Fibroblast of skin of right quadriceps (primary cell): ENCODE measurements at places on chromosomes 2 and 18.

GRCh38 chr18:48892146-48892855 lies 58.5 kb downstream of the SMAD7 start:
- no peak for DNase-seq

DNA sequence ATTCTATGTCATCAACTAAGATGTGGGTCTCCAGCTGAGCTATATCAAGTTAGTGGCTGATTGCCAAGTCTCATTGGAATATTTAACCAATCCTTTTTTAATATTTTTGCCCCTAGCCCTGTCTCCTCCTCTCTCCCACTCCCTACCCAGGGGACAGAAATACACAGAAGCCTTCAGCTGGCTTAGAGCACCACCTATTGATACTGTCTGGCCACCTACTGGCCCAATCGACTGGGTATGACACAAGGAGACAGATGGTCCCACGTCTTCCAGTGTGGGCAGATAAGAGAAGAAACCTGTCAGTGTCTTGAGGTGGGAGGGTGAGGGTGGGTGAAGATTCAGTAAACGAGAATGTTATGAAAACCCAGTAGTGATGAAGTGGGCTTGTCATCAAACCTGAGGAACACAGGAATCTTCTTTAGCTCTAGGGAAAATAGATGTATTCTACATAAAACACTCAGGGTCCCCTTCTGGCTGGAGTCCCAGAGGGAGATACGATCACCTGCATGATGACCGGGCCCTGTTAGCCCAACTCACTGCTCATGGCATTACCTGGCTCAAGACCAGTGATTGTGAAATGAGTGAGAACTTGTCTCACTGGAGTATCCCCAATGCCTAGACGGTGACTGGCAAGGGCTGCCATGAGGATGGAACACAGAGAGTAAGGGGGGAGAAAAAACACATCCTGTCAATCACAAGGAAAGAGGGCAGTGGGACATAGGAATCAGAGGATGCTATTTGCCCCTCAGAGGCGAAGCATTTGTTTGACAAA lies 26.7 kb downstream of the POLR1A start:
- DNase-seq, result peak; percentile 56

- DNase-seq, result no peak
These were observed 54.3 kb downstream of the THUMPD2 start for GRCh38 chr2:39724828-39725144.

DNA sequence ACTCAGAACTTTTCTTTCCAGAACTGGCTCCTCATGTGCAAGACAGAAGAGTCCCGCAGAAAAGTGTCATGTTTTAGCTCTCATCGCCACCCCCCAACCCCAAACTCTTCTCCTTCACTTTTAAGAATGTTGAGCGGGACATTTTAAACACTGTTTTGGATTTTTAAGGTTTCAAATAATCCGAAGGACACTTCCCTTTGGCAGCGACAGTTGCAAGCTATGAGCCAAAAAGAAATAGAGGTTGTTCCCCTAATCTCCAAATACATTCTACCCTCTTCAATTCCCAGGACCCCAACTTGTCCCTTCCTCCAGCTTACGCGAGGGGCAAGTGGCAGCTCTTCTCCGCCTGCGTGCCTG lies 678 bp upstream of the UBE2E3 start:
- no peak for DNase-seq

- no peak for DNase-seq
These were observed 57.0 kb downstream of the FAM168B start for GRCh38 chr2:131036269-131036668.

- no peak for DNase-seq
These were observed 116.0 kb downstream of the CDC42EP3 start for GRCh38 chr2:37555457-37555856.

- no peak for DNase-seq
These were observed 210.0 kb upstream of the ACVR2A start for GRCh38 chr2:147634826-147635225.

GRCh38 chr2:118980022-118980421 lies 38.0 kb downstream of the MARCO start:
- no peak for DNase-seq

DNA sequence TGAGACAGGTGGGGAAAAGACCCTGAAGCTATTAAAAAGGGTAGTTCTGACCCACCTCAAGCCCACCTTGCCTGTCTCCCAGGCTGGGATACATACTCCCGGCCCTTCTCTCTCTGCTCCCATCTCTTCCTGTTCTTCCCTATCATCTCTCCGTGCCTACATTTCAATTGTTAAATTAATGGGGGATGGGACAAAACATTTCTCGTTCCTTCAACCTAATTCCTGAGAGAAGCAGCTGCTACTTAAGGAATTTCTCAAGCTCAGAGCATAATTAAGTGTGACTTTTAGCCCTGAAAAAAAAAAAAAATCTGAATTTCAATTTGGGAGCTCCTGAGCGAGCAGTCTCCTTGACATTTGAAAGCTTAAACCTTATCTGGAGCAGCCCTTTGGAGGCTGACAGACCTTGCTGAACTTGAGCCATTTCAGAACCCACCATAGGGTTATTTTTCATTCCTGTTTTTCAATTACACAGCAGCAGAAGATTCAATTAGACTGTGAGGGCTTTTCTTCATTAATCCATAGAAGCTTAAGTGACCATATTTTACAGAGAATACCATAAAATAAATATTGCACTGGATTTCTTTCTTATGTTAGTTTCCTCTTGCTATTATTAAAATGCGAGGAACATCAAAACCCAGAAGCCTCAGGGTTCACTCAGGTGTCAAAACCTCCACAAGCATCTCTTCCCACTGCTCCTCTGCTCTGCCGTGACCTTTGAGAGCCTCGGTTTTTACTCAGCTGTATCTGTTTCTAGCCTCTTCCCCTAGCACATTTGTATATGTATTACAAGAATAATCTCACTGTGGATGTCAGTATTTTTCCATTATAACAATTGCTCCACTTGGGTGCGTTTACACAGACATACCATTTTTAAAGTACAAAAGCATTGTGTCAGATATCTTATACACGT lies 125.7 kb downstream of the B3GNT2 start:
- DNase-seq, result no peak

DNA sequence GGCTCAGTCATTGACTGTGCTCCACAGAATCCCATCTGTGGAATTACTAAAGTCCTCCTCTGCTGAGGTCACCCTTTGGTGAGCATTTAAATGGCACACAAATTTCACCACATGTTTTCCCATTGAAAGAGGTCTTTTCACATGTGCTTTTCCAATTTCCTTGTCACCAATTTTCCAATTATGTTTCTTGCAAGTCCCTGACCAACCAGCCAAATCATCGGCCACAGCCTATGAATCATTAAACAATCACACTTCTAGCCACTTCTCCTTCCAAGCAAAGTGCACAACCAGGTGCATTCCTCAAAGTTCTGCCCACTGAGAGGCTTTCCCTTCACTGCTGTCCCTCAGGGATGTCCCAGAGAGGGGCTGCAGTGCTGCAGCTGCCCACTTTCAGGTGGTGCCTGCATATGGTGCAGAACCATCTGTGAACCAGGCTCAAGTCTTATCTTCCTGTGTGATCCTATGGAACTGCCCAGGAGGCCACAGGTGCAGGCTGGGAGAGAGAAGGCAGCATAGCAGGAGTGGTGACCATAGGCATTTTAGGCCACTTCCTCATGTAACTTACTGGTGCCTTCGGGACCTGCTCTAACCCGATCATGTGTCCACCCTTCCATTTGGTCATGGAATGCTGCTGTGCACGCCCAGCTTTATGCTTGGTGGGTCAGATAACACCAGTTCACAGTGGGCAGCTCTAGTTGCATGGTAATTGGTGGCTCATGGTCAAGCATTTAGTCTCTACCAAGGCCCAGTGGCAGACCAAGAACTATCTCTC lies 153.0 kb downstream of the SEPTIN10 start:
- DNase-seq, result no peak

DNA sequence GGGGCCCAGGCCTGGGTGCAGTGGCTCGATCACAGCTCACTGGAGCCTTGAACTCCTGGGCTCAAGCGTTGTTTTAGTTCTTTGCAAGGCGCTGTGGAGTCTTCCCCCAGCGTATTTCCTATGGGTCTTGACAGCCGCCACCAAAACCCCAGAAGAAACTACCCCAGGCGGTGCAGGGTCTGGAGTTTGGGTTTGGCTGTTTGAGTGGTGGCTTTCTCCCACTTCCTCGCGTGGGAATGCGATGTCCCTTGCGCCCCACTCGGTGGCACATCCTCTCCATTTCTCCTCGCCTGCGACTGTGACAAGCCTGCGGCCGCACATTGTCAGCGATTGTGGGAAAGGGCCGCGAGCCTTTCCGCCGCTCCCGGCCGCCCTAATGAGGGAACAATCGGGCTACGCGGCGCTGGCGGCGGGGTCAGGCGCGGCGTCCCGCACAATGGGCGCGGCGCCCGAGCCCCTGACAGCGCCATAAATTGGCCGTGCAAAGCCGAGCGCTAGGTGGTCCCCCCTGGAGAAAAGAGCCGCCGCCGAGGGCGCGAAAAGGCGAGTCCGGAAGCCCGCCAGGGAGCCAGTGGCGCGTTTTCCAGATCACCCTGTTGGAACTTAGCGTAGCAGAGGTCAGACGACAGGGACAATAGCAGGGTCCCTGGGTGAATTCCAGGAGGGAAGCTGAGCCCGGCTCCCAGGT lies 194.9 kb upstream of the POU3F3 start:
- DNase-seq, result no peak

GRCh38 chr2:161283926-161284325 lies 24.3 kb upstream of the PSMD14 start:
- DNase-seq, result no peak

- no peak for DNase-seq
These were observed 5.5 kb upstream of the RAX start for GRCh38 chr18:59278793-59279192.

DNA sequence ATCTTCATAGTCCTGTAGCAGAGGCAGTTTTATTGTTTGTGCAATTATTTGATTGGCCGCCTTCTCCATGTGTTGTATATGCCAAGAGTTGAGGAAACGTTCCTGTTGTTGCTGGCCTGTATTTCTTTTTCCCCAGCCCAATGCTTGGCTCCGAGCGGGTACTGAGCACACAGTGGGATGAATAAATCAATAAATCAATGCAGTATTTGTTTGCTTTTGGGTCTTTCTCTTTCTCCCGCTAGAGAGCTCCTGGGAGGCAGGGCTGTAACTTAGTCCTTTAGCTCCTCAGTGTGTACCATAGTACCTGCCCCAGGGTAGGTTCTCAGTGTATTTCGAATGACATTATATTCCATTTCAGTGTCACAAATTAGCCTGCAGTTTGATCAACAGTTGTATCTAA lies 71.8 kb downstream of the ICOS start:
- no peak for DNase-seq

- DNase-seq, result no peak
These were observed 200.6 kb downstream of the ZFP36L2 start for GRCh38 chr2:43025709-43026295.

DNA sequence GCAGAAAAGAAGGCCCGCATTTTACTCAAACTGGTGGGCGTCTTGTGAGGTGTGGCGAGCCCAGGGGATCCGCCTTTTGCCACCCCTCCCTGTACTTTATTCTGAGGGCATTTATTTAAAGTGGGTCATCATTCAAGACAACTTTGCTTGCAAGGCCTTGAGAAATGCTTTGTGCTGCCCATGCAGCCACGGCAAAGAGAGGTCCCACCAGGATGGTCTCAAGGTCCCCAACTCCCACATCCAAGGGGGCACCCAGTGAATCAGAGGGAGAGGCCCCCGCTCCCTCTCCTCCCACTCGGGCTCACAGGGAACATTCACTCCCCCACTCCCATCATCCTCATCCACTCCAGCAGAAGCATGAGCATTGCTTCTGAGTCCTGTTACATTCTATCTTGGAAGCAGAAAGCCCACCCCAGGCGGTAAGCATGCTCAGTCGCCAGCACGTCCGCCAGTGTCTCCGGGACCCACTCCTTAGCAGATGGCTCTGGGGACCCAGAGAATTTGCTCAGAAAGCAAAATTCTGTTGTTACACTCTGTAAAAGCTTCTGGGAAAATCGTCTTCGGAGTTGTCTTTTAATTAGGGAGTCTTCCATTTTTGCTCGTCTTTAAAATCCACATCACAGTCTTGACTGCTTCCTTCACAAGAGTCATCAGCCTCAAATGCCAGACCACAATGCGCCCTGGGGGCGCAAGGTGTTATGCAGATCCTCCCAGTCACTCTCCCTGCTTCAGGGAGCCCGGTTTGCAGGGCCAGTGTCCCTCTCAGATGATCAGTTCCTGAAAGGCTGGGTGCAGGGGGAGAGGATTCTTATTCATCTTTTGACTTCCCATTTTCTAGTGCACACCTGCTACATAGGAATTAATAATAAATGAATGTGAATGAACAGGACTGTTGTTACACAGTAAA lies 99.4 kb upstream of the NCK2 start:
- no peak for DNase-seq

GRCh38 chr2:60306267-60306861 lies 247.1 kb downstream of the BCL11A start:
- no peak for DNase-seq
